NCI-H187 (cell line): ENCODE measurements at places on chromosomes 13 and 19.

GRCh38 chr13:24307211-24308067 is 1.9 kb upstream of the C1QTNF9 start:
- no peak for DNase-seq

DNA sequence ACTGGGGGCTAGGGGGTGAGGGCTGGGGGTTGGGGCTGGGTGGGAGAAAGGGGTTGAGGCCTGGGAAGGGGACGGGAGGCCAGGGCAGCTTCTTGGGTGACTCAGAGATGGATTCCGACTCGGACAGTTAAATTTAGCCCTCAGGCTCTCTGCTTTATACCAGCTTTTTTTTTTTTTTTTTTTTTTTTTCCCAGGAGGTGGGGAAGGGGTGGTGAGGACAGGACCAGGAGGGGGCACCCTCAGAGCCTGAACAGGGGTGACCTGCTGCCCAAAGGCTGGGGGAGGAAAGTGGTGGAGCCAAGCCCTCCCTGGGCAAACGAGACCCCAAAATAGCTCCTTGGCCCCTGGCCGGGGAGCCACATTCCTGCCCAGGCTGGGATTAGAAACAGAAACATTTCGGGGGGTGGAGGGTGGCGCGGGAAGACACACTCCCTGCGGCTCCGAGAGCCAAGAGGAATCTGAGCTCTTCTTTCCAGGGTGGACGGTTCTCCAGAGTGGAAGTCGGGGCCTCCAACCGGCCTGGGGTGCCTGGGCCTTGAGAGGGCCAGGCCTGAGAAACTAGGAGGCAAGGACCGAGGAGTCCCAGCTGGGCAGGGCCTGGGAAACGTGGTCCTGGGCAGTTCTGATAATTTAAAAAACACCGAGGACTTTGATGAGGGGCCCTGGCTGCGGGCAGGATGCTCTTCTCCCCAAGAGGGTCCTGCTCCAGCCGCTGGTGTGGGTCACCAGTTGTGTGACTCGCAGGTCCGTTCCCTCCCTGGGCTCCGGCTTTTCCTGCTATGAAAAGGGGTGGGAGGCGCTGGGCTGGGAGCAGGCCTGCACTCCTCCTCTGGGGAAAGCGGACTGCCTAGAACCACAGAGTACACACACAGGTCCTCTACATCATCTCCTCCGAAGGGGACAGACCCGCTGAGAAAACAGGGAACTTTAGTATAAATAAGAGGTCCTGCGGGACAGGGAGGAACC is 813 bp upstream of the DMPK start:
- no peak for DNase-seq

- no peak for DNase-seq
These were observed 325.7 kb downstream of the RFC3 start for GRCh38 chr13:34143637-34144036.

DNA sequence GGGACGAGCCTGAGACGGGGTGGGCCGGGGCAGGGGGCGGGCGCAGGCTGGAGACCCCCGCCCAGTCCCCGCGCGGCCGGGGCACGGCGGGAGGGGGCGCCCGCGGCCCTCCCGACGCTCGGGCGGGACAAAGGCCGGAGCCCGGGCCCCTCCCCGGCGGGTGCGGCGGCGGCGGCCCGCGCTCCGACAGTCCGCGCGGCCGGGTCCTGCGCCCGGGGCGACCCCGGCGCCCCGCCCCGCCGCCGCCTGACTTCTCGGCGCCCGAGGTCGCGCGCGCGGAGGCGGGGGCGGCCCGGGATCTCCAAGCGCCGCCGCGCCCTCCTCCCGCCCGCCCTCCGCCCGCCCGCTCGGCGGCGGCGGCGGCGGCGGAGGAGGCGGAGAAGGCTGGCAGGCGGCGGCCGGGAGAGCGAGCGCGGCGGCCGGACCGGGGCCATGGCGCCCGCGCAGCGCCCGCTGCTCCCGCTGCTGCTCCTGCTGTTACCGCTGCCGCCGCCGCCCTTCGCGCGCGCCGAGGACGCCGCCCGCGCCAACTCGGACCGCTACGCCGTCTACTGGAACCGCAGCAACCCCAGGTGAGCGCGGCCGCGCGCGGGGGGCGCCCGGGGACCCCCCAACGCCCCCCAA is at the start of gene EFNA2:
Gene EFNA2, plus strand, starts transcription at position 137 of the 624 bp plus-strand sequence. Its CDS starts 296 bp downstream, at position 433.
- DNase-seq = no peak

- no peak for DNase-seq
These were observed 633.9 kb upstream of the MIR17HG start for GRCh38 chr13:90713441-90714133.

DNA sequence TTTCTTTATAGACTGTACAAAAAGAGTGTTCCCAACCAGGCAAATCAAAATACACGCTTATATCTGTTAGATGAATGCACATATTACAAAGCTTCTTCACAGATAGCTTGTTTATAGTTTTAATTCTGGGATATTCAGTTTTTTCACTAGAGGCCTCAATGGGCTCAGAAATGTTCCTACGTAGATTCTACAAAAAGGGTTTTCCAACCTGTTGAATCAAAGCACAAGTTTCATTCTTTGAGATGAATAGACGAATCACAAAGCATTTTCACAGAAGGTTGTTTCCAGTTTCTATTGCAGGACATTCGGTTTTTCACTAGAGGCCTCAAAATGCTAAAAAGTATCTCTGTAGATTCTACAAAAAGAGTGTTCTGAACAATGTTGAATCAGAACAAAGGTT is 1490.3 kb downstream of the UQCRFS1 start:
- DNase-seq = no peak

DNA sequence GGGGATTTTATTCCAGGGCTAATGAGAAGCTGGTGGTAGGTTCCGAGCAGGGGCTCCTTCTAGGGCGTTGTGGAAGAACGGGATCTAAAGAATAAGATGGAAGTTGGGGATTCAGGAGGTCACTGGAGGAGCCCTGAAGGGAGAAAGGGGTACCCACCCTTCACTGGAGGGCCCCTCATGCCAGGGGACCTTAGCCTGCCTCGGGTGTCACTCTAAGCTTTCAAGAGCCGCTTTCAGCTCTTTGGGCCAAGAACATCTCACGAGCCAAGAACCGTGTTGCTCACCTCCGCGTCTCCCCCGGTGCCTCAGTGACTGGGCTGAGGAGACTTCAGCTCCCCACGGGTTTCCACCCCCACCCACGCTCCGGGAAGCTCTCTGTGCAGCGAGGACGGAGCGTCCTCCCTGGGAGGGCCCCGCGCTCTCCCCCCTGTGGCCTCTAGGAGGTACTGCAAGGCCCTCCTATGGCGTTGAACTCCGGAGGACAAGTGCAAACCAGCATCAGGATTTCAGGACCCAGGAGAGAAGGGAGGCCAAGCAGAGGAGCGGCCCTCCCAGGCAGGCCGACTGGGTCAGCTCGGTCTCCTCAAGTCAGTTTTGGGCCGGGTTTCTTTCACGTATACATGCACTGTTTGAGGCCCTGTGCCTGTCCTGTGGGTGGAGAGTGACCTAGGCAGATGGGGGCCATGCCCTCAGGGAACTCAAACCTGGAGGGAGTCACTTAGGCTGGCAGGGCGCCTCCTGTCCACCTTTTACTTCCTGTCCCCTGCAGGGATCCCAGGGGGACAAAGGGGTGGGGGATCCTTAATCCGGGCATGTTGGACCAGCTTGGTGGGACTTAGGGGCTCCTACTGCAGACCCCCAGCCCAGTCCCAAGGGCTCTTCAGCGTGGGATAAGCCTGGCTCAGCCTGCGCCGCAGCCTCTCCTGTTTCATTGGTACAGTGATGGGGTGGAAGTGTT is 5.1 kb upstream of the KRTDAP start:
- no peak for DNase-seq

GRCh38 chr19:13841086-13841961 is 35.6 kb upstream of the NANOS3 start:
- DNase-seq = no peak

- DNase-seq = no peak
These were observed 195.7 kb upstream of the IPO5 start for GRCh38 chr13:97757807-97758206.

DNA sequence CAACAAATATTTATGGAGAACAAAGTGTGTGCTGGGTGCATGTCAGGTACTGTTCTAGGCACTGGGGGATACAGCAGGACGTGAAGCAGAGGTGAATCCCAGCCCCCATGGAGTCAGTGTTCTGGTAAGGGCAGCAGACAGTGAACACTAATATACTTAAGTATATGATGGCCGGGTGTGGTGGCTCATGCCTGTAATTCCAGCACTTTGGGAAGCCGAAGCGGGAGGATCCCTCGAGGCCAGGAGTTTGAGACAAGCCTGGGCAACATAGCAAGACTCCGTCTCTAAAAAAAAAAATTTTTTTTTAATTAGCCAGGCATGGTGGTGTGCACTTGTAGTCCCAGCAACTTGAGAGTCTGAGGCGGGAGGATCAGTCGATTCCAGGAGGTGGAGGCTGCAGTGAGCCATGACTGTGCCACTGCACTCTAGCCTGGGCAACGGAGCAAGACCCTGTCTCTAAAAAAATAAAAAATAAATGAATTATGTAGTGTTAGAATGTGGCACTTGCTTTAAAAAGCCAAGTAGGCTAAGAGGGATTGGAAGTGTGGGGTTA is 22.6 kb downstream of the CHST8 start:
- DNase-seq = no peak

- no peak for DNase-seq
These were observed 17.1 kb upstream of the LATS2 start for GRCh38 chr13:21078501-21078900.

DNA sequence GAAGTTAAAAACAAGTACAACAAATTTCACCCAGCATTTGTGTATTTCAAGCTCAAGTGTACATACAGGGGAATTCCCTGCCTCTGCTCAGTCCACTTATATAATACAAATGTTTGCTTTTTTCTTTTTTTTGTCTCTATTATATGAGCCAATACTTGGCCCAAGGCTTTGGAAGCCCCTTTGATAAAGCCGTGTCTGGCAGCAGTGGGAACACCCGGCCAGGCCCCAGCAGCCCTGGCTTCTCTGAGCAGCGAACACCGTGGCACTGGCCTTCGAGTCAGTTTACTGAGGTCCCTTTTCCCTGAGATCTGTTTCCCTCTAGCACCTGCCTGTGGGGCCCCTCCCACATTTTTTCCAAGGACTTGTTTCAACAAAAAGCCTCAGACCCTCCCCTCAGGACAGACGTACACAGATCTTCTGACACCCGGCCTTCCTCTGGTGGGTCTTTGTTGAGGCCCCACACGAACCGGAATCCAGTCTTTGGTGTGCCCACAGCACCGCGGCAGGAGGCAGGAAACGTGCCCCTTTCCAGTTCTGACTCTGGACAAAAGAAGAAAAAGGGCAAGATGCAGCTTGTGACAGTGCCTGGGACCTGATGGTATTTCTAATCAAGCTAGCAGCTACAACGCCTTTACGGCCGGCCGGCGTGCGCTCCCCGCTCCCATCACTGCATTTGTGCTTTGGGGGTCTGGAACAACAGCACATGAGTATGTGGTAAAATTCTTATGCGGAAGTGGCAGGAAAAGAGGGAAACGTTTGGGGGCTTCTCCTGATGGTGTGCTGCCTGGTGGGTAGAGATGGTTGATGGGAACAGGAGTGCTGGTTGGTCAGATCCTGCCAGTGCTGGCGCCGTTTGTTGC is 13.8 kb downstream of the SIPA1L3 start:
- DNase-seq = no peak

DNA sequence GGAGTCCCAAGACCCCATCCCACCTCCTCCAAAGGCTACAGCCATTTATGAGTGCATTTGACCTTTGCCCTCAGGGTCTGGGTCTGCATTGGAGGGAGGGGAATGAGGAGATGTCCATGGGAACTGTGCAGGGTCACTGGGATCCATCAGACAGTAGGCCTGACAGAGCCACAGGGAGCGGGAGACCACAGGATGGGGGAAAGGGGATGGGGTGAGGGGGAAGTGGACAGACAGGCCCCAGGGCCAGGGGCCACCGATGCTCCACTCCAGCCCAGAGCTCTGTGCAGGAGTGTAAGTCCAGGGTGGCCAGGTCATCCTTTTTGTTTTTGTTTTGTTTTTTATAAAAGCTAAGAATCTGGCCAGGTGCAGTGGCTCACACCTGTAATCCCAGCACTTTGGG is 82.5 kb downstream of the CHST8 start:
- no peak for DNase-seq

DNA sequence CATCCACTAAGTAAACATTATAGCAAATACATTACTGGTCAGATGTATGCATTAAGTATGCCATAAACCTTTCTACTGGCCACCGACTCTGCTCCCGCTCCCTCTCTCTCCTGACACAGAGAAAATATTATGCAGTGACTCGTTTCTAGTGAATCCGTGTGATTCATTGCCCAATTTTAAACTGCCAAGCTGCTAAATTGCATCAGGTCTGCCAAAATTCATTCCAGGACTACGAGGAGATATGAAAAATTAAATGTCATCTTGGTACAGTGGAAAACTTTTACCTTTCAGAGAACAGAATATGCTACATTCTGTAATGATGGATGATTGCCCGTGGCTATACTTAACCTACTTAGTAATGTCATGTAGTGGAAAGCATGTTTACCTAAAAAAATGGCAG is 368.8 kb upstream of the TSHZ3 start:
- no peak for DNase-seq

GRCh38 chr19:47310819-47311218 is 1.2 kb downstream of the C5AR1 start:
- DNase-seq = no peak

- DNase-seq = no peak
These were observed 5.1 kb downstream of the COL4A1 start for GRCh38 chr13:110301606-110302553.

- DNase-seq = no peak
These were observed 281.3 kb downstream of the MTUS2 start for GRCh38 chr13:29101409-29101808.

DNA sequence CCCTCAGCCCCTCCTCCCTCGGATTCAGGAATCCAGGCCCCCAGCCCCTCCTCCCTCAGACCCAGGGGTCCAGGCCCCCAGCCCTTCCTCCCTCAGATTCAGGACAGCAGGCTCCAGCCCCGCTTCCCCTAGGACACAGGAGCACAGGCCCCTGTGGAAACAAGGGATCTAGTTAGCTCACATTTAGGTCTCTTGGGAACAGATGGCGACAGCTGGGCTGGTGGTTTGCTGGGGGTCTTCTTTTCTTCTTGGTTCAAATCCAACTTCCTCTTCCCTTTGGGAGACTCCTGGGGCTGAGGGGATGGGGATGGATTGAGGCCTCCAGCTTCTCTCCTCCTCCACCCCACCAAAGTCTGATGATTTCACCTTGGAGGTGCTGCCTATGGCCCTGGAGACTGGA is 19.6 kb downstream of the ZNF575 start:
- no peak for DNase-seq

GRCh38 chr13:30256713-30257467 is 50.5 kb downstream of the KATNAL1 start:
- no peak for DNase-seq

DNA sequence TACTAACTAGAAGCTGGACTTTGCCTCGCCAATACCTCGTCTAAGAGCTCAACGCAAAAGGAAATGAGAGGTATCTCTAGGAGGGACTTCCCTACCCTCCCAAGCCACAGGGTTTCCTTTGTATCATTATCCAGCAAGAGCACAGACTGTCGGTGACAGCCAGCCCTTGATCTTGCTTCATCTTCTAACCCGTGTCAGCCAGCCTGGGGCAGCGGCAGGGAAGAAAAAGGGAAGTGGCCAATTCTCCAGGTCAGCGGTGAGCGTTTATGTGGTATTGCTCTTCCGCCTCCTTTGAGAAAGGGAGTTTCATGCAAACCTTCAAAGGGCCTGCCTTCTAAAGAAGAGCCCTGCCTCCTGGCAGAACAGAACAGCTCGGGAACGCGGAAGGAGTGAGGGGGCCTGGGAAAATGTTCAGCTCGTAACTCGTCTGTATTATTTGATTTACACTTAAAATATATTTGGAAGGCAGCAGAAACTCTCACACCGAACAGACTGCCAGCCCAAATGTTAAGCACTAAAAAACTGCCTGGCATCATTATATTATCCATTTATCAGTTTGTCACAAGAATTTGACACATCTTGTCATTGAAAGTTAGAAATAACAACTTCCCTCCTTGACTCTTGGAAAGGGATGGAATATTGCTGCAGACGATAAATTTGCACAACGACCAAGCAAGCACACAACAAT is 41.8 kb downstream of the EFNB2 start:
- DNase-seq = no peak
